ENCODE measurements at places on chromosomes 4 and X. TPM values are rescaled to one million over a fixed set of nuclear protein-coding genes. Genes with fewer than 3 reads are reported as not detected.

- no peak for DNase-seq
Observed at GRCh38 chrX:3094261-3094660, 53.0 kb downstream of the ARSF start.

DNA sequence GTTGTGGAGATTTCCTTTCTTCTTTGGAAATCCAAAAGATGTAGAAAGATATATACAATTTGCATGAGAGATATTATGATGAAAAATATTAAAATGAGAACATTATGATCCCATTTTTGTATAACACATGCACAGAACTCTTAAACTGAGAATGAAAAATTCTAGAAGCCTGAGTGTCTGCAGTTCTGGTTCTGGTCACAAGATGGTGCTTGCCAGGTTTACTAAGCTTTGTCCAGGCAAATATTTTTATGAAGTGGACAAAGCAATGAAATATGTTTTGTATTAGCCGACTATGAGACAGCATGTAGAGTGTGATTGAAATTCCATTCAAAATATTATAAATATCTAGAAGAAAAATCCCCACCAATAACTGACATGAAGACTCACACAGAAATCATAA lies 2.2 kb downstream of the PWWP3B start:
- no peak for DNase-seq

- peak; percentile 2 for DNase-seq
Observed at GRCh38 chrX:52556741-52557140, 39.9 kb upstream of the XAGE1B start.

GRCh38 chr4:40331961-40332360 lies 3.2 kb upstream of the CHRNA9 start:
- DNase-seq: no peak

- no peak for DNase-seq
Observed at GRCh38 chrX:45794995-45795337, 594.3 kb upstream of the DIPK2B start.

GRCh38 chr4:80192937-80193336 lies 4.4 kb upstream of the PRDM8 start:
- DNase-seq: no peak

- no peak for DNase-seq
Observed at GRCh38 chr4:123783921-123784320, 387.3 kb downstream of the SPRY1 start.

GRCh38 chr4:9895333-9895705 lies 113.9 kb downstream of the DRD5 start:
- no peak for DNase-seq

GRCh38 chr4:82430964-82431745 lies 765 bp downstream of the ENOPH1 start:
- DNase-seq: no peak

GRCh38 chr4:145735827-145736226 lies 55.9 kb downstream of the C4orf51 start:
- no peak for DNase-seq

- DNase-seq: peak; percentile 5
Observed at GRCh38 chrX:119398587-119398973, 556 bp upstream of the SLC25A43 start.

GRCh38 chrX:132561483-132561882 lies 72.6 kb upstream of the MBNL3 start:
- no peak for DNase-seq

DNA sequence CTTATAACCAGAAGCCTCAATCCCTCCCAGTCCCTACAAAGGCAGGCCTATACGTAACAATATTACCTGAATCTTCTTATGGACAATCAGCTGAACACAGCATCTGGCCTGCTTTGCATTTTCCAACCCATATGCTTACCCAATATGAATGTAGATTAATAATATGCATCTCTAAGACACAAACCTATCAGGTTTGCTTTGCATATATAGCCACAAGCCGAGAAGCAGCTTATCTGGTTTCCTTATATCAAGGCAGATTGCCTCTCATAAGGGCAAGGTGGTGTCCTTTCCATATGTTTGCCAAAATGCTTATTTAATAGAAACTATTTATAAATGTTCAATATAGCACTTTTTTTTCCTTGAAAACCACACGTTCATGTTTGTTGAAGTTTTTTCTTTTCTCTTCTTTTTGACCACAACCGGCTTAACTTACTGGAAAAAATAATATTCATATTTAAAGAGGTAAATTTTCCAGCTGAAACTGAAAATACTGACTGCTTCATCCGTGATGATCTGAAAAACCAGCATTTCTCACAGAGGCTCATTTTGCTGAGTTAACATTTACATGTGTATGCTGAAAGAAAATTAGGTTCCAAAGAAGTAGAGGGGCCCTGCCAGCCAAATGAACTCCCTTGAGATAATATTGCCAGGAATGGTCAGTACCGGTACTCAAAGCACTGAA lies 3.8 kb downstream of the IL21 start:
- no peak for DNase-seq

- DNase-seq: no peak
Observed at GRCh38 chr4:81227968-81228367, 12.9 kb upstream of the PRKG2 start.

GRCh38 chrX:19554786-19555185 lies 39.5 kb upstream of the MAP3K15 start:
- DNase-seq: peak; percentile 39

GRCh38 chr4:117634716-117635115 lies 399.6 kb upstream of the NDST3 start:
- DNase-seq: no peak

DNA sequence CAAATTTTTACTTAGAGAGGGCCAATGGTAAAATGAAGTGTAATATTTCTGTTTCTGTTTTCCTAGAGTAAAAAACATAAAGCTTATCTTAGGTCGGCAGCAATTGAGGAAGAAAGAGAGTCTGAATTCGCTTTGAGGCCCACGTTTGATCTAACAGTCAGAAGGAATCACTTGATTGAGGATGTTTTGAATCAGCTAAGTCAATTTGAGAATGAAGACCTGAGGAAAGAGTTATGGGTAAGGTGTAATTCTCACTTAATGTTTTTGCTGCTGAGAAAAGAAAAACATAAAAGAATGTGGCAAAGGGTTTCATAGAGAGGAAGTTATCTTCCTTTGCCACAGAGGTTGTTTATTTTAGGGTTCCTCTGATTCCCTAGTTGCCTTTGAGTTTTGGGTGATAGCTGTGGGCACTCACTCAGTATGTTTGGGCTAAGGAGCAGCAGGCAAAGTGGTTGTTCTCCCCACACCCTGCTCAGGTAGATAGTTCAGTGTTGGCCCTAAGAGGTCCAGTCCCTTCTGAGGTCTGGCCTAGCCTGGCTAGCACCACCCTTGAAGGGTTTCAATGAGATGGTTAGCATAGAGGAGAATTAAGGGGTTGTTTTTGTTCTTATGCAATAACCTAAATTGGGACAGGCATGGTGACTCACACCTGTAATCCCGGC lies 32.3 kb downstream of the HERC5 start:
- DNase-seq: no peak

GRCh38 chr4:175961604-175962003 lies 104.0 kb upstream of the WDR17 start:
- DNase-seq: no peak

GRCh38 chrX:70605352-70605751 lies 160.7 kb downstream of the DLG3 start:
- DNase-seq: no peak

- DNase-seq: no peak
Observed at GRCh38 chr4:133151341-133151690, 2.2 kb downstream of the PCDH10 start.

DNA sequence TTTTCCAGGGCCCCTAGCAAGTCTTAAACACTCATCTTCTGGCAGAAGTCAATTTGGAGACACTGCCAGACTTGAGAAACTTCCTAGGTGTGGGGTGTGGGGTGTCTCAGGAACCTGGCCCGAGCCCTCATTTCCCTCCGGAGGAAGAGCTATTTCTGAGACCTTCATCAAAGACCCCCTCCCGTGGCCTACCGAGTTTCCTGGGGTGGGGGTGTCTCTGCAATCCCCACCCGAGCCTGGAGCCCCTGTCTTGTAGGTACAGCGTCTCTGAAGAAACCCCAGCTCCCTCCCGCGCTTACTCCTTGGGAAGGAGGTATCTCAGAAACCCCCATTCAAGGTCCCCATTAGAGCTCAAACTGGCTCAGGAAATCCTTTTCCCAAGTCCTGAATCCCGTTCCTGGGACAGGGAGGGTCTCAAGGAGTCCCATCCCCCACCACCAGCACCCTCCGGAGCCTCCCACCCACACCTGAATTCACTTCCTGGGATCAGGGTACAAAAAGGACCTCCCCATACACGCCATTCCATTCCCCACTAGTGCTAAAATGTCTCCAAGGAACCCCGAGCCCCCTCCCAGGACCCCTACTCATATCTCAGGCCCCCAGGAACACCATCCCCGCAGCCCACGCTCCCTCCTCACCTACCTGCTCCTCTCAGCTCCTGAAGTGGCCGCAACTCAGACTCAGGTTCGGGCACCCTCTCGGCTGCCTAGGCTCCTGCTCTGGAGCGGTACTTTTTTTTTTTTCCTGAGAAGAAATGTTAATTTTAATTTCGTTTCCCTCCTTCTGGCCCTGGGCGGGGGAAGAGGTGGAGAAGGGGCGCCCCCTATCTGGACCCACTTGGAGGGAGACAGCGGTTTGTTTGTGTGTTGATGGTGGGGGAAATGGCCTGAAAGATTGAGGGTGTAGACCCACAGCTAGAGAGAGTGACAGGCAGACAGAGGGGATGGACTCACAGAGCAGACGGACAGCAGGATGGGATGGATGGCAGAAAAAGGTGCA lies 1.1 kb downstream of the SLC38A5 start:
- DNase-seq: peak; percentile 56

- no peak for DNase-seq
Observed at GRCh38 chr4:69656653-69657158, 3.7 kb upstream of the UGT2A1 start.

DNA sequence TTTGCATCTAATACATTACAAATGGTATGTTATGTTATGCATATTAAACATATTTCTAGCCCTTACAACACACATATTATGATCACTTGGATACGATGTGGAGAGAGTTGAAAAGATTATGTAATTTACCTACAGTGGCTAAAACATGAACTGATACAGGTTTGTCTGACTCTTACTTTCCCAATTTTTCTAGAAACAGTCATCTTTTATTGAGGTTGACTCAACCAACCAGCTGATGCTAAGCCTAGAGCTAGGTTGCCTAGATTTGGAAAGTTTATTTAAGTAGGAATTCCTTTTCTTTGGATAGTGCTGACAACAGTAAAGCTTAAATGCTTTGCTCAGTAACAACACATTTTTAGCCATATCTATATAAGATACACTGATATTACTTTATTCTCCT lies 1215.1 kb downstream of the ADGRL3 start:
- no peak for DNase-seq

DNA sequence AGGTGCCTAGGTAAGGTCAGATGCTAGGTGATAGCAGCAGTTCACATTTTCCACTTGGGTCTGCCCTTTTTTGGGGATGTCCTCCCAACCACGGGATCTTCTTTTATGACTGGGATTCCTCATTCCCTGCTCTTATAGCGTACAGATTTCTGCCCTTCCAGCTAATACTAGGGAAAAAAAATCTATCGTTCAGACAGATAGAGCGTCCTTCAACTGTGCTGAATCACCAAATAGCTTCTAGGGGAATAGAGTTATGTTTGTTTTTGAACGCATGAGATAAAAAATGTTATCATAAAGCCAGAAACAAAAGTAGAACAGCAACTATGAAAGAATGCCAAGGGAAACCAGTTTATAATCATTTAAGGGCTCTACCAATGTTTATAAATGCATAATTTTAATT lies 13.0 kb downstream of the RAP2C start:
- DNase-seq: no peak

- no peak for DNase-seq
Observed at GRCh38 chrX:19487520-19488200, 27.6 kb downstream of the MAP3K15 start.

GRCh38 chrX:30935985-30936384 lies 46.9 kb upstream of the TAB3 start:
- no peak for DNase-seq

DNA sequence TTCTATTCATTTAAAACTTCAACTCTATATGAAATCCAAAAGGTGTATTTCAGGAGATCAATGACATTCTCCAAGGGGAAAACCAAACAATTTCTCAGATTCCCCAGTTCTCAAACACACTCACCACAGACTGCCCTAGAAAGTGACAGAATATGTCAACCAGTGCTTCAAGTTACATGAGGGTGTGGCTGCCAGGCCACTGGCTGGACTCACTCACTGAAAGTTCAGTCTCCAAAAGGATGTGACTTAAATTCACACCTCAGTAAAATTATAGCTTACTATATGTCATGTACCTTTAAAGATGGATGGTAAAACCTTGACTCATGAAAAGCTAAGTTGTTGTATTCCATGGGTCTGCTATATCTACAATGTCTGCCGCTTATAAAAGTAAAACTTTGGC lies 7.3 kb downstream of the INPP4B start:
- no peak for DNase-seq

DNA sequence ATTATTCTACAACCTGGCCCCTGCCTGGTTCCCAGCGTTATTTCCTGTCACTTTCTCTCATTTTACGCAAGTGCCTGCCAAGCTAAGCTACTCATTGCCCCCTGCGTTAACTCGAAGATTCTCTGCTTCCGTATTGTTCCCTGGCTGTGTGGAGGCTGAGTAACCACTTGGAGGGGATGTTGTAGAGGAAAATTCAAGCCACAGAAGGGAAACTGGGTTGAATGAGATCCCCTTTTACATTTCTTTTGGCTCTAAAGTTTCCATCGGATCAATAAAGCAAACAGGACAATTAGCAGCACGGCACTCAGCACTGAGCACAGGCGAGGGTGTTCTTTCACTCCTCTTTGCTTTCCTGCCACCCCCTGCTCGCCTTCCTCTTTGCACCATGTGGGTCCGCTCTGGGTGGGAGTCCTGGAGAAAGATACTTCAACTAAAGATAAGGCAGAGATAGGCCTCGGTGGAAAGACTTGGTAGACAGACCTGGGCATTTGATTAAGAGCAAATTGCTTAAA lies 4.2 kb upstream of the TMSB4X start:
- no peak for DNase-seq

- no peak for DNase-seq
Observed at GRCh38 chrX:22788221-22788620, 211.5 kb upstream of the DDX53 start.

Gene ALAS2
- not detected for total RNA-seq

Gene PDLIM3
- total RNA-seq: 1.5 TPM

Gene MUC7
- total RNA-seq: not detected

Gene CT47B1
- not detected for total RNA-seq

Gene SAGE1
- total RNA-seq: not detected

Gene SYTL5
- total RNA-seq: not detected

Gene GPR78
- not detected for total RNA-seq

Gene C4orf36
- total RNA-seq: not detected

Gene FOXP3
- total RNA-seq: 22.8 TPM

Gene TMEM255A
- total RNA-seq: not detected

Gene SPANXN3
- not detected for total RNA-seq

All from activated T-cell treated with anti-CD3 and anti-CD28 coated beads, Interleukin-2, amount 50 U/mL, for 72 hours (primary cell).